ENCODE measurements at places on chromosomes 1 and 21.

DNA sequence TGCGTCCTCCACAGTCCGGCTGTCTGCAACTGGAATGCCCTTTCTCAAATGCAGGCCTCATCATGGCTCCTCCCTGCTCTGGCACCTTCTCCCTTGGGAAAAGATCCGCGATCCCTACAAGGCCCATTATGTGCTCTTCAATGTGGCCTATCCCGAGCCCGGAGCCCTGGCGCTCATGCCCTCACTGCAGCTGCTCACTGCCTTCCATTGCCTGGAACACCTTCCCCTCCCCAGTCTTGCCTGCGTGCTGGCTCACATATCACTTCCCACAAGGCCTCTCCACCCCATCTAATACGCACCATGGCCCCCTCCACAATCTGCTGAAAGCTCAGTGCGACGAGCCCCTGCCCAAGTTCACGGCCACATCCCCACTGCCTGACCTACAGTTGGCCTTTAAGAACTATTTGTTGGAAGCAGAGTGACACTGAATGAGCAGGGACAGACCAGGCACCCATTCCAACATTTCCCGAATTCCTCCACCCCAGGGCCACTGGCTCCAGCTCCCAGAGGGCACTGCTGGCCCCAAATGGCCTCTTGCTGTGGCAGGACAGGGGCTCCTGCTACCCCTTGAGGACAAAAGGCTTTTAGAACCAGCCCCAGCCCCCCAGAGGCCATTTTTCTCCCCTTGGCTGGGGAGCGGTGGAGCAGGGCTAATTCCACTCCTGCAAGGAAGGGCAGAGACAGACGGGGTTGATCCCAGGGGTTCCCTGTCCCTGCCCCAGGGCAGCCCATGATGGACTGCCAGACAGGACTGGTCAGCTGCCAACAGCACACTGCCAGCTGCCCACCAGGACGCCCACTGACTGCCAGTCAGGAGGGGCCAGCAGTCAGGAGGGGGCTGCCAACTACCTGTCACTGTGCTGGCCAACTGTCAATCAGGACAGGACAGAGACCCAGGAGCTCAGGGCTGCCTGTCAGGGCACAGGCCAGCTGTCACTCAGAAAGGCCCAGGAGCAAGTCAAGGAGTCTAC lies 64.8 kb downstream of the DHRS3 start:
- no peak for DNase-seq

GRCh38 chr1:25697435-25698217 lies 81.0 kb downstream of the MAN1C1 start:
- DNase-seq = no peak

- no peak for DNase-seq
Measured at GRCh38 chr21:42777757-42778344, 101.5 kb downstream of the WDR4 start.

DNA sequence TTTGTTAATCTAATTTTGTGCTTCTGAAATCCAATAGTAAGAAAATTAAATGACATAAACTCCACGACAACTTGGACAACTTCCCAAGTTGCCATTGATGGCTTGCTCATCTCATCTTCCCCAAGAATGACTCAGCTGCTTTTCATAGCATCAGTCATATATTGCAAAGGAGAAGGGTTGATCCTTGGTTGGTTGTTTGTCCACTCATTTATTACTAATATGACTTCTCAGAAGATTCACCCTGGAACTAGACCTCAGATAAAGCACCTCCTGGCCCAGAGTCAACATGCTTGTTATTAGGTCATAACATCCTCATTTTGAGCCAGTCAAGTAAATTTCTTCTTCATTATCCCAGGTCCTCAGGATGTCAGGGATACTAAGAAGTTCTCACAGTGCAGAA lies 2.3 kb upstream of the LCE3D start:
- DNase-seq = no peak

GRCh38 chr21:27293239-27293638 lies 326.4 kb upstream of the ADAMTS5 start:
- DNase-seq = no peak

DNA sequence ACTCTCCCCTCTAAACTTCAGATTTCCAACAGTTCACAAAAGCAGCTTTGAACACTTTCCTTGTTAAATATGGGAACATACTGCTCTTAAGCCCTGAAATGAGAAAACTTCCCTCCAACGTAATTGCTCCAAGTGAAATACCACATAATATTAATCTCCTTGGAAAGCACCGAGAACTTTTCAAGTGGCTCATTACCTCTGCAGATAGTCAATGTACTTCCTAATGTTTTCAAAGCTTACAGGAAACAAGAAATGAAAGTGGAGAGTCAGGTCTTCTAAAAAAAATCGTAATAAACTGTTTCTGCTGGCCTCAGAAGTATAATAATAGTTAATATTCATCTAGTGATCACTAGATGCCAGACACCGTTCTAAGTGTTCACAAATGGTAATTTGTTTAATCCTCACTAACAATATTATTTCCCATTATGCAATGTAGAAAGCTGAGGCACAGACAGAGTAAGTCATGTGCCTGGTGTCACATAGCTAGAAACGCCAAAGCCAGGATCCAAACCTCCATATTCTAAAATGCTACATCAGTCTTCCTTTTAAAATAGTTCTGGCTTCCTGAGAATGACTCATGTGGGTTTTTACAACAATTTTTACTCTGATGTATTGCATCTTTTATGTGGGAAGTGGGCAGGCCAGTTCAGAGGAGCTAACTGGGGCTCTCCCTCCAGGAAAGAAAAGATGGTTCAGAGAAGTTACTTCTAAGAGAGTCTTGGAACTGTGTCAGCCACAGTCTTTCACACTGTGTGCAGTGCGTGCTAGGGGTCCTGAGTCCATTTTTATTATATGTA lies 177.2 kb downstream of the PLPPR4 start:
- no peak for DNase-seq
